Left lung (tissue), 14 donors: ENCODE measurements at places on chromosomes 13 and 19. TPM values are rescaled to one million over a fixed set of nuclear protein-coding genes. Genes with fewer than 3 reads are reported as not detected.

DNA sequence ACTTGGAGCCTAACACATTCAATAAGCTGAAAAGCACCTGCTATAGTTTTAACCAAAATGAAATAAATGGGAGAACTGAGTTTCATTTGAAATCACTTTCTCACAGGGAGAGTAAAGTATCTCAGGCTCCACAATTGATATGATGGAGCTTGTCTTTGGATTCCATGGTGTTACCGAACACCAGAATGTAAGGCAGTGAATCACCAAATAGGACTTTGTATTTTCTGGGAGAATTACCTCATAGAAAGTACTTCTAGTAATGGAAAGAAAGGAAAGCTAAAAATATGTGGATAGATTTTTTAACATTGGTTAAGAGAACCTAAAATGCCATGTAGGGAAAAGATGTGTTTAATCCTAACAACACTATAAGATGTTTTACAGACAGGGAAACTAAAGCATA, 123.6 kb downstream of the NALCN start:
- DNase-seq = no peak

GRCh38 chr19:31969016-31969415, 376.4 kb upstream of the ZNF507 start:
- no peak for DNase-seq

RNF17 gene
- polyA plus RNA-seq = not detected

DNA sequence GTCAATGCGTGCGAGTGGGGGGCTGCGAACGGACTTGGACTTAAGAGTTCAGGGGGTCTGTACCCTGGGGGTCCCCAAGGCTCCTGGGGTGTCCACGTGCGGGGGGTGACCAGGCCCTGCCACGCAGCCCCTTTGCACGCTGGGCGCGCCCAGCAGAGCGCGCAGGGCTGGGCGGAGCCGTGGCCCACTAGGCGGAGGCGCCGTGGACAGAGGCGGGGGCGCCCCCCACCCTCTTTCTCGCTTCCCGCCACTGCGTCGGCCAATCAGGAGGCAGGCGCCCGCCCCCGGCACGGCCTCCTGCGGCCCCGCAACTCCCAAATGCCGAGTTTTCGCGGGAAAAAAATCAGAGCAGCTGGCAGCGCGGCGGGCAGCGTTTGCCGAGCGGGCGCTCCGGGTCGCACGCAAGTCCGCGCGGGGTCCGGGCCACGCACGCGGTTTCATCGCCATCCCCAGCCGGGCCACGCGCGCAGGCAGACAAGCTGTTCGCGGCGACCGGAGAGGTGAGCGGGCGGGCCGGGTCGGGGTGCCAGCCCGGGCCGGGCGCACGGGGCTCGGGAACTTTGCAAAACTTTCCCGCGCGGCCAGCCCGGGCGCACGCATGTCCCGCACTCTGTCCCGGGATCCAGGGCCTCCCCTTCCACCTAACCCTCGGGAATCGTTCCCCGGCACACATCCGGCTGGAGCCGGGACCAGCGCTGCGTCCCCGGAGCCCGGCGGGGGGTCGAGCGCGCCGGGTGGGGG, at the start of gene UHRF1:
TSS of gene UHRF1 (plus strand) at position 346 of the 741 bp plus-strand sequence. CDS start 1,385 bp downstream, outside the sequence.
- DNase-seq = no peak

LILRB4 gene
- 0.74 TPM for polyA plus RNA-seq

DNA sequence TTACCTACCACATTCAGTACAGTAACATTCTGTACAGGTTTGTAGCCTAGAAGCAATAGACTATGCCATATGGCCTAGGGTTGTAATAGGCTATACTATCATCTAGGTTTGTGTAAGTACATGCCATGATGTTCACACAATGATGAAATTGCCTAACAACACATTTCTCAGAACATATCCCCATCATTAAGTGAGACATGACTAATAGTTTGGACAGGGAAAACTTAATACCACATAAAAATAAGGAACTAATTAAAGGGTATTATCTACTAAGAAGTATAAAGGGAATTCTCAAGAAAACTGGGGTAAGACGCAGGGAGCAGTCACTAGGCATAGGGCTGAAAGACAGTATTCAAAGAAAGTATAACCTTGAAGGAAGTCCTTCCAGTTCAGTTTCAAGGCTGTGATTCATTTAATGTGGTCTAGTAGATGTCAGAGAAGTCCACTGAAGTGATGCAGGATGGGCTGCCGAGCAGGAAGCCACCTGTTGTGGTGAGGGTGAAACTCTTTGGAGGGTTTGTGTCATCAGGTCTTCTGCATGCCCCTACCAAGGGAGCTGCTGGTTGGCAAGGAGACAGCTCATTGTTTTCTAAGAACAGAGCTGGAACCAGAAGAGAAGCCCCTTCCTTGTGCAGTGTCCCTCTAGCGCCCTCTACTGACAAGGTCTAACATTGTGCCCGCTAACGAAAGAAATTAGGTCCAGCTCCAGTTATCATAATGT, 122.9 kb downstream of the OLFM4 start:
- DNase-seq = peak; percentile 35

DNA sequence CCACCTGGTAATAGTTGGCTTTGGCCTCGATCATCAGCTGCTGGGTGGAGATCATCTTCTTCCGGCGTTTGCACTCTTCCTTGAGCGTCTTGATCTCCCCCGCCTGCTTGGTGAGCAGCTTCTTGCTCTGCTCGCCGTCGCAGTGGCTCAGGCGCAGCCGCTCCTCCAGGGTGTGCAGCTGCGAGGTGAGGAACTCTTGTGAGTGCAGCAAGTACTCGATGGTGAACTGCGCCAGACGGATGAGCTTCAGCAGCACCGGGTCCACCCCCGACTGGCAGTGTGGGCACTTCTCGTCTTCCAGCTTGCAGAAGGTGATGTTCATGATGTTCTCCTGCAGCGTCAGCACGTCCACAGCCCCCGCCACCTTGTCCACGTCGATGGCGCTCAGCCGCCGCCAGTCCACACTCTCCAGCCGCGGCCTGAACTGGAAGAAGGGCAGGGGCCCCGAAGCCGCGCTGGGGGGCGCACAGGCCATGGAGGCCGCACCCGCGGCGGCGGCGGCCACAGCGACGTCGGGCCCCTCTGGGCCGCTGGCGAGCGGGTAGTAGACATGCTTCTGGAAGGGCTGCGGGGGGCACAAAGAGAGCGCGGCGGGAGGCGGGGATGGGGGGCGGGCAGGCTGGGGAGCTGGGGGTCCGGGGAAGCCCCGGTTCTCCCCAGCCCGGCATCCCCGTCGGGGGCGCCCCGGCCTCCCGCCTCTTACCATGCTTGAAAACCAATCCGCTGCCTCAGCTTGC, 3.0 kb downstream of the DZIP1 start:
- no peak for DNase-seq

GRCh38 chr13:80442609-80443008, 101.7 kb upstream of the SPRY2 start:
- DNase-seq = no peak
